ENCODE measurements at places on chromosomes 12 and 14.

DNA sequence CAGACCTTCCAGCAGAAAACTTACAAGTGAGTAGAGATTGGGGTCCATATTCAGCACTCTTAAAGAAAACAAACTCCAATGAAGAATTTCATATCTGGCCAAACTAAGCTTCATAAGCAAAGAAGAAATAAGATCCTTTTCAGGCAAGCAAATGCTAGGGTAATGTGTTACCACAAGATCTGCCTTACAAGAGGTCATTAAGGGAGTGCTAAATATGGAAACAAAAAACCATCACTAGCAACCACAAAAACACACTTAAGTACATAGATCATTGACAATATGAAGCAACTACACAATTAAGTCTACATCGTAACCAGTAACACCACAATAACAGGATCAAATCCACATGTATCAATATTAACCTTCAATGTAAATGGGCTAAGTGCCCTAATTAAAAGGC lies 47.1 kb upstream of the CLEC14A start:
- no peak for DNase-seq

DNA sequence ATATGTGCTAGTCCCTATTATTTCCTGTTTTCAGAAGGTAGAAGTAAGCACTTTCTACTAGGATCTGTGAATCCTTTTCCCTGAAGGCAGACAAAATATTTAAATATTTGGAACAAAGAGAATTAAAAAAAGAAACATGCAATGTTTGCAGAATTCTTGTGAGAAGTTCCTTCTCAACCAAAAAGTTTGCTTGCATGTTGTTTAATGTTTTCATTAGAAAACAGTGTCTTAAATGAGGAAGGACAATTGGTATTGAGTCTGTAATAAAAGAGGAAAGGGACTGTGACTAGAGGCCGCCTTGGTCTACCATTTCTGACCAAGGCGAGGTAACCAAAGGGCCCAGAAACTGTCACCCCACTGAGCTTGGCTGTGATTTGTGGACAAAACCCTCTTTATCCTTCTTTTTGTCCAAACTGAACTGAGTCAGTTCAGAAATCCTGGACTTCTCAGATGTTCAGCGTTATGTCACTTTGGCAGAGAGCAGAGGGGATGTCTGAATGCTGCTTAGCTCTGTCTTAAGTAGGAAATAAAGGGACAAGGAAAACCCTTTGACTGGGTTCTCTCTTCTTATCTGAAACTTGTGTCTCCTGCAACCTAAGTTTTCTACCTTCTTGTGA lies 129.8 kb upstream of the CPM start:
- DNase-seq = peak; percentile 1

GRCh38 chr14:100902295-100903133 lies 1.0 kb downstream of the RTL1 start:
- DNase-seq = no peak

DNA sequence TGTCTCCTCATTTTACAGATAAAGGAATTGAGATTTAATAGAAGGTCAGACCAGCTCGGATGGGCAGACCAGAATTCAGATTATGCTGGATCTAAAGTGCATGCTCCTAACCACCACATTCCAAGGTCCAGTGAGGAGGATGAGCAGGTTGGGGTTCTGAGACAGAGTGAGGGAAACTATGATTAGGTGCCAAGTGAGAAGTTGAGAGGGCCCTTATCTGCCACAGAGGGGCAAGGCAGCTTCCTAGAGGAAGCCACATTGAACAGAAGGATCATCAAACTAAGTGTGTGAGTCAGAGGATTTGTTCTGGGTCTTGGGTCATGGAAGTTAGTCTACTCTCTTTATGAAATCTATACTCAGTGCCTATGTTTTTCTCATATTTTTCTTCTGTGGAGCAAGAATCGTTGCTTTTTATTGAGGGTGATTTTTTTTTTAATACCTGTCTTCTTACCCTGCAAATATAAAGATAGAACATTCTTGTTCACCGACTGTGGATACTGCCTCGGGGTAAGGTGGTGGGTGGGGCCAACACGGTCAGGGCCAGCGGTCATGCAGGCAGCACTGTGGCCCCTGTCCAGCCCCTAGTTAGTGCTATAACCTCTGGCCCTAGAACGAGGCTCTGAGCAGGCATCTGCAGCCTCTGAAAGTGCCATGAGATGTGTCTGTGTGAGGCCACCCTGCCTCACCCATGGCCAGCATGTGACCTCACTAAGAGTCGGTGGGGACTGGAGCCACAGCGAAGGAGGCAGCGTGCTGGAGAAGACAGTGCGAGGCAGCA lies 55.6 kb upstream of the PTHLH start:
- no peak for DNase-seq

- DNase-seq = no peak
Measured at GRCh38 chr12:116068853-116069252, 208.6 kb downstream of the MED13L start.

GRCh38 chr12:26156201-26156871 lies 31.5 kb upstream of the BHLHE41 start:
- no peak for DNase-seq

DNA sequence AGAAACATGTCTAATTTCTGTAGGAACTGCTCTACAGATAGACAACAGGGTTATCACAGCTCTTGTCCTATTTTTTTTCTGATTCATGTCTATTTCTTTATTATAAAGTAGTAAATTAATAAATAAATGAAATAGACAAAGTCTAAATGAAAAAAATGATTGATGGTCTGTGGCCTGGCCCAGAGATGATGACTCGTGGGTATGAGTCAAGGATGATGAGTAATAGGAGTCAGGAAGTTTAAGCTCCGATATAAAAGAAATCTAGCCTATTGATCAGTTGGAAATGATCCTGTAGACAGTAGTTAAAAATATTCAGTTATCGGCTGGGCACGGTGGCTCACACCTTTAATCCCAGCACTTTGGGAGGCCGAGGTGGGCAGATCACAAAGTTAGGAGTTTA lies 90.6 kb upstream of the RTL1 start:
- DNase-seq = no peak

DNA sequence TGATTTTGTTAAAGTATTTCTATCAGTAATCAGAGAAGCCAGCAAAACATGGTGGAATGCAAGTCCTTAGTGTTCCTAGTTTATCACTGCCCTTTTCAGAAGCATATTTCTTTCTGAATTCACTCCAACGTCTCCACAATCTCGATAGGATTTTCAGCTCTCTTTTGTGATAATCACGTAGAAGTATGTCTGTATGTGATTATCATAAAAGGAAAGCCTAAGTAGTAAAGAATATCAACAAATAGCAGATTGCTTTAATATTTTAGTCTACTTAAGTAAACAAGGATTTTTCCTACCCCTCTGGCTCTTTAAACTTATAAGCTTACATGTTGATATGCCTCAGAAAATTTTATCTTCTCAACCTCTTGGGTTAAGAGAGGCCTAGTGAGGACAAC lies 147.4 kb upstream of the NUDT4 start:
- DNase-seq = no peak

Data from G401 (cell line).